Type B pancreatic cell (in vitro differentiated cells): ENCODE measurements at places on chromosomes 13 and 19. TPM values are rescaled to one million over a fixed set of nuclear protein-coding genes. Genes with fewer than 3 reads are reported as not detected.

The NPHS1 gene
- 1.9 TPM in 2 replicates for total RNA-seq

- no peak for DNase-seq
These were observed 10.0 kb upstream of the CABP5 start for GRCh38 chr19:48053856-48054255.

- no peak for DNase-seq
These were observed 250.7 kb downstream of the DCT start for GRCh38 chr13:94228763-94229162.

DNA sequence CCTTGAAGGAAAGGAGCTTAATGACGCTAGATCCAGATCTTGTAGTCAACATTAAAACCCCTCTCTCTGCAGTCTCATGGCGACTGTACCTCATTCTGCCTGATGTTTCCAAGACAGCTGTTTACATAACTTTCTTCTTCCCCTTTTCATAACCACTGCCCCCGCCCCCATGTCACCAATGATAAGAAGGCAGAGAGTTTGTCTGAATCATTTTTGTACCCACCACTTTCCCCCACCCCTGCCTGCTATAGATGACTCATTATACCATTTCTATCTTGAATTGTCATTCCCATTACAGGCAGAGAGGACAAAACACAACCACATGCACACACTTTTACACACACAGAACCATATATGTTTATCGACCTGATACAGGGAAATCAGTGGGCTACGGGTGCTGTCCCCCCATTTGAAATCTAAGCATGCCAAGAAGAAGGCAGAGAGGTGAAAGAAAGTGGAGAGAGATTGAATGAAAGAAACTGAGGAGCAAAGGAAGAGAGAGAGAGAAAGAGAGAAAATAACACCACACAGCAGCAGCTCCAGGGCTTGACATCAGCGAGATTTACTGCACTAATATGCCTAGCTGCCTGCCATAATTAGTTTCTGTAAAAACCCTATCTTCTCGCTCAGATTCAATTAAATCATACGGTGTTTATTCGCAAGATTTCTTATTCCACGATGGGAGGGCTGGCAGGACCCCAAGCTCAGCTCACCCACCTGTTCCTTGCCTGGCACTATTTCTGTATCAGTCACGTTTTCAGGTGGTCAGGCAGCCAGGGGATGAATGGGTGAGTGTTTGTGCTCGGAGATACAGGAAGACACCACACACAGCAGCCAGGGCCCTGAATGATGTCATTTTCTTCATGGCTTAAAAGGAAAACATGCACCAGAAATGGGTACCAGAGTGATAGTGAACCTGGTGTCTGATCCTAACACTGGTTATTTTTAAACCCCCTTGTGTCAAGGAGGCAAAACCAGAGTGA lies 114.3 kb upstream of the SERP2 start:
- no peak for DNase-seq

DNA sequence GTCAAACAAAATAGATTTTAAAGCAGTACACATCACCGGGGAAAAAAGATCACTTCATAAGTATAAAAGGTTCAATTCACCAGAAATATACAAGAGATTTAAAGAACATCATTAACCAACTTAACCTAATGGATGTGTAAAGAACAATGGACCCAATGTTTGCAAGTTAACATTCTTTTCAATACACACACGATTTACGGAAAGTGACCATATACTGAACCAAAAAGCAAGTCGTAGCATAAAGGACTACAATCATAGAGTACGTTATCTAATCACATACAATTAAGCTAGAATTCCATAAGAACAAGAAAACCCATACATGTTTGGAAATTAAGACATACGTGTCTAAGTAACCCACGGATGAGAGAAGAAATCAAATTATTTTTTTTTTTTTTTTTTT lies 9.6 kb downstream of the TGDS start:
- DNase-seq, result no peak
